ENCODE measurements at places on chromosomes 11 and 22.

GRCh38 chr11:119323532-119324033, 6.7 kb upstream of the MCAM start:
- peak; percentile 92 for DNase-seq

DNA sequence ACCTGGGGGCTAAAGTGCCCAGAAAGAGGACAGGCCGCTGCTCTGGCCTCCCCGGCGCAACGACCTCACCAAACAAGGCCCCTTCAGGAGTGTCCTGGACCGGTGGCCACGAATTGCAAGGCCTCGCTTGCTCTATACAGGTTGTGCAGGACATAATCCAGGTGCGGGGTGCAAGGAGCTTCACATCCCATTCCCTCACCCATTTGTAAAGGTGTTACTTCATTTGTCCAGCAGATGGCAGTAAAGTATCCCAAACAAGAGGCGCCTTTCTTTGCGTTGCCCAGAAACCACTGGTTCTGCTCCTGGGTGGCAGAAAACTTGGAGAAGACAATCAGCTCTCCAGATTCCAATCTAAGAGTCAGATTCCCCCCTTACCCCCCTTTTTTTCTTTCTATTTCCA, 35.9 kb upstream of the PRDM11 start:
- peak; percentile 75 for DNase-seq

- no peak for DNase-seq
Measured at GRCh38 chr22:36399472-36399778, 11.7 kb upstream of the MYH9 start.

DNA sequence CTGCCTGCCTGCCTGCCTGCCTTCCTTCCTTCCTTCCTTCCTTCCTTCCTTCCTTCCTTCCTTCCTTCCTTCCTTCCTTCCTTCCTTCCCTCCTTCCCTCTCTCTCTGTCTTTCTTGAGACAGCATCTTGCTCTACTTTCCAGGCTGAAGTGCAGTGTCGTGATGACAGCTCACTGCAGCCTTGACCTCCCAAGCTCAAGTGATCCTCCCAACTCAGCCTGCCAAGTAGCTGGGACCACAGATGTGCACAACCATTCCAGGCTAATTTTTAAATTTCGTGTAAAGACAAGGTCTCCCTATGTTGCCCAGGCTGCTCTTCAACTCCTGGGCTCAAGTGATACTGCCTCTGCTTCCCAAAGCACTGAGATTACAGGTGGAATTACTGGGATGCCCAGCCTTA, 328.2 kb upstream of the SORL1-AS1 start:
- no peak for DNase-seq

- no peak for DNase-seq
Measured at GRCh38 chr22:48093981-48094380, 1331.5 kb downstream of the TBC1D22A start.

DNA sequence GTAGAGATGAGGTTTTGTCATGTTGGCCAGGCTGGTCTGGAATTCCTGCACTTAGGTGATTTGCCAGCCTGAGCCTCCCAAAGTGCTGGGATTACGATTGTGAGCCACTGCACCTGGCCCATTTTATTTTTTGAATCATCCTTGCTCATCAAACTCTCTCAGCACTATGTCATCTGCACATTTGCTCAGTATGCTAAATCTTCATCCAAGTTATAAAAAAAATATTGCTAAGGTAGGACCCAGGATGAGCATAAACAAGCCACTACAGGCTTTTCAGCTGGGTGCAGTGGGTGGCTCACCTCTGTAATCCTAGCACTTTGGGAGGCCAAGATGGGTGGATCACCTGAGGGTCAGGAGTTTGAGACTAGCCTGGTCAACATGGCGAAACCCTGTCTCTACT, 510.1 kb upstream of the LARGE1 start:
- no peak for DNase-seq

- no peak for DNase-seq
Measured at GRCh38 chr11:57378186-57378585, 2.8 kb downstream of the PRG3 start.

DNA sequence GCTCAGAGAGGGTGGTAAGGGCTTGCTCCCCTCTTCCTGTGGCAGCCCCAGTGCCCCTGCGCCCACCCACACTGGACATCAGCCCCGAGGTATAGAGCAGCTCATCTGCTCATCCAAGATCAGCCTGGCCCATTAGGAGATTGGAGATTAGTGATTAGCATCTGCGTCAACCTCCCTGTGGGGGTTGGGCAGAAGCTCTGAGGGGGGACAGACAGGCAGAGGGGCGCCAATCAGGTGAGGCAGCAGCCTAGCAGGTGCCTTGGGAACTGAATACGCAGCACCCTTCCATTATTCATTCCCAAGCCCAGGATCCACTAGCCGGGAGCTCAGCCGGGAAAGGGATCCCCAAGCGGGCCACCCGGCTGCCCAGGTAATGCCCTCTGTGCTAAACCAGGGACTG, 11.0 kb downstream of the SMTN start:
- DNase-seq, result no peak

GRCh38 chr11:71447791-71448256, 369 bp downstream of the DHCR7 start:
- peak; percentile 54 for DNase-seq

- peak; percentile 41 for DNase-seq
Measured at GRCh38 chr11:101129203-101129943, at the start of gene PGR. PGR (minus strand) TSS chr11:101129813; CDS start chr11:101129070, 743 bp downstream.

DNA sequence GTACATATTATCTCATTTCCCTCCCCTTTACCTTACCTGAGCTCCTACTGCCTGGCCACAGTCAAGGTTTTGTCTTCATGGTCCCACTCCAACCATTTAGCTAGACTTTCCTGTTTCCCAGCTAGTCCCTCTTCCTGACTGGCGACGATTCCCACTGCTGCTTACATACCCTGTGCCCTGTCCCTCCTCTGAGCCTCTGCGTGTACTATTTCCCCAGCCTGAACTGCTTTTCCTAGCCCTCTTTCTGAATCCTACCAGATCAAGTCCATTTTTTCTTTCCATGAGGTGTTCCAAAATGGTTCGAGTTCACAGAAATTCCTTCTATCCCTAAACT, 23.4 kb downstream of the MRPL16 start:
- no peak for DNase-seq

- DNase-seq, result peak; percentile 23
Measured at GRCh38 chr11:69984457-69985261, 93.5 kb upstream of the ANO1 start.

GRCh38 chr11:108115500-108116140, 5.7 kb upstream of the ACAT1 start:
- peak; percentile 92 for DNase-seq

DNA sequence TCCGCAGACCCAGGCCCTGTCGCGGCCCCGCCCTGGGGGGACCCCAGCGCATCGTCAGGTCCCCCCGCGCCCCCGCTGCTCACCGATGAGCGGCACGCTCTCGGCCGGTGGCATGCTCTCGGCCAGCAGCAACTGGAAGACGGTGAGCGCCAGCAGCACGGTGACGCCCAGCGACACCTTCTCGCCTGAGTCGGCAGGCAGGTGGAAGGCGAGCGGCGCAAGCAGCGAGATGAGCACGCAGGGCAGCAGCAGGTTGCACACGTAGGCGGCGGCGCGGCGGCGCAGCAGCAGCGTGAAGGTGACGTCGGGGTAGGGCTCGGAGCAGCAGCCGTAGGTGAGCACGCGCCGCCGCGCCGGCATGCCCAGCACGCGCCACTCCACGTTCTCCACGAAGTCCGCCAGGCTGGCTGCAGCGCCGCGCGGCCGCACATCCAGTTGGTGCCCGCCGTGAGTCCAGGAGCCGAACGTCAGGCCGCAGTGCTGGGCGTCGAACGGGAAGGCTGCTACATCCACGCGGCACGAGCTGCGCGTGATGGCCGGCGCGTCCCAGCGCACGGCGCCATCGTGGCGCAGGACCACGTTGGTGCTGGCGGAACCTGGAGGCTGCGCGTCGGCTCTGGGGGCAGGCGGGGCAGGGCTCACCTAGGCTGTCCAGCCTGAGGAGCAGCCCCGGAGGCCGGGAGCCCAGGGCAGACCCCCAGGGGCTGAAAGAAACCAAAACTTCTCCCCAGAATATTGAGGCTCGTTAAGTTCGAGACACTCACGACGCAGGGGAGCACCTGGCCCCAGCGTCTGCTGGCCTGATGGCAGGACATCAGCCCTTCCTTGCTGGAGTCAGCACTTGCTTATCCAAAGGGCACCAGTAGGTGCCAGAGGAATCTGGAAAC, 3.8 kb downstream of the CHRNA10 start:
- DNase-seq, result no peak

DNA sequence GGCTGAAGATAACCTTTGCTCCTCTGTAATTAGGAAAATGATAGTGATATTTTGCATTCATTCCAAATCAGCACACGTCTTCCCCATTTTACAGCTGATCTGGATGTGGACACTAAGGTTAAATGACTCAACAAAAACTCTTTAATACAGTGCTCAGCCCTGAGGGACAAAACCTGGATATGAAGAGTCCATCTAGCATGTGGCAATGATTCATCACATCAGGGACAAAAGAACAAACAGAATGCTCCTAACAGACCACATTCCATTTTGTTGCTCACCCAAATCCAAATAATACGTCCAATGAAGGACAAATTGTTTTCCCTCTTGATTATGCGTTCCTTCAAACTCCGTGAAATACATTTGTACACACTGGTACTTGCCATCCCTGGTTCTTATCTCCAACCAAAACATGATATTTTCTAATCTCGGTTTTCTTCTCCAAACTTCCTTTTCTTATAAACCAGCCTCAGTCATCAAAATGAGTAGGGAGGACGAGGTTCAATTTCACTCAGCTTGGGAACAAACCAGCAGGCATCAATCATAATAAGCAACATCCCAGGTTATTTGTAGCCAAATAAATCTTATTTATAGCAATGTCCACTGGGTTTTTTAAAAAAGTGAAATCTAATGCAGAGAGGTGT, 53.7 kb upstream of the MTMR2 start:
- no peak for DNase-seq

GRCh38 chr11:47360341-47360740, 7.8 kb upstream of the MYBPC3 start:
- DNase-seq, result no peak

- DNase-seq, result no peak
Measured at GRCh38 chr11:75902631-75903030, 87.6 kb downstream of the UVRAG start.

GRCh38 chr11:87180742-87181141, 143.0 kb downstream of the TMEM135 start:
- no peak for DNase-seq

- no peak for DNase-seq
Measured at GRCh38 chr11:75277991-75278790, 37.6 kb downstream of the TPBGL start.

DNA sequence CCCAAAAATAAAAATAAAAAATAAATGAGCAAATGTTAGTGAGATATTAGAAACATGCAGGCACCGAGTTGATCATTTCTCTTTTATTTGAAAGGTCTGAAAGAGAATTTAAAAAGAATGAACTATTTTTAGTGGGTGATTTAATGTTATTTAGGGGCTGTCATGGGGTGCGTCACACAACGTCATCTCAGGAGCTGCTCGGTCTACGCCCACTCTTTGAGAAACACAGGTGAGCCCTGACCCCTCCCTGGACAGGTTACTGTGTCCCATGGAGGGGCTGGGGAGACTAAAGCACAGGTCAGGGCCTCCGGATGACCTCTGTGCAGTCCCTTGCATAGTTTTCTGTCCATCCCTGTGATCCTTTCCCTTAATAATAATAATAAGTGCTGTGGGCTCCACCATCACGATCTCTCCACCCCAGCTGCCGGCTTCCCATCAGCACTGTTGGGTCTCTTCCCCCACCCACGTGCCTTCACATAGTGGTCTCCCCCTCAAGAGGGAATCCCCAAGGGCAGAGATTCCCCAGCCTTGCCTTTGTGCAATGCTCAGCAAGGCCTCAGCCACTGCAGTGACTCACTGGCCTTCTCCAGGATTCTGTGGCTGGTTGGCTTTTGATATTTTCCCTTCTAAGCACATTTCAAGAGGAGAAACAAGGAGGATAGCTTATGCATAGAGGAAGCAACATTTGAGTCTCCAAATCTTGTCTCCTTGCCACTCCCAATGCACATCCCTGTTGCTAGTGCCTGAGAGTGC, 159.9 kb downstream of the TTC17 start:
- peak; percentile 15 for DNase-seq

DNA sequence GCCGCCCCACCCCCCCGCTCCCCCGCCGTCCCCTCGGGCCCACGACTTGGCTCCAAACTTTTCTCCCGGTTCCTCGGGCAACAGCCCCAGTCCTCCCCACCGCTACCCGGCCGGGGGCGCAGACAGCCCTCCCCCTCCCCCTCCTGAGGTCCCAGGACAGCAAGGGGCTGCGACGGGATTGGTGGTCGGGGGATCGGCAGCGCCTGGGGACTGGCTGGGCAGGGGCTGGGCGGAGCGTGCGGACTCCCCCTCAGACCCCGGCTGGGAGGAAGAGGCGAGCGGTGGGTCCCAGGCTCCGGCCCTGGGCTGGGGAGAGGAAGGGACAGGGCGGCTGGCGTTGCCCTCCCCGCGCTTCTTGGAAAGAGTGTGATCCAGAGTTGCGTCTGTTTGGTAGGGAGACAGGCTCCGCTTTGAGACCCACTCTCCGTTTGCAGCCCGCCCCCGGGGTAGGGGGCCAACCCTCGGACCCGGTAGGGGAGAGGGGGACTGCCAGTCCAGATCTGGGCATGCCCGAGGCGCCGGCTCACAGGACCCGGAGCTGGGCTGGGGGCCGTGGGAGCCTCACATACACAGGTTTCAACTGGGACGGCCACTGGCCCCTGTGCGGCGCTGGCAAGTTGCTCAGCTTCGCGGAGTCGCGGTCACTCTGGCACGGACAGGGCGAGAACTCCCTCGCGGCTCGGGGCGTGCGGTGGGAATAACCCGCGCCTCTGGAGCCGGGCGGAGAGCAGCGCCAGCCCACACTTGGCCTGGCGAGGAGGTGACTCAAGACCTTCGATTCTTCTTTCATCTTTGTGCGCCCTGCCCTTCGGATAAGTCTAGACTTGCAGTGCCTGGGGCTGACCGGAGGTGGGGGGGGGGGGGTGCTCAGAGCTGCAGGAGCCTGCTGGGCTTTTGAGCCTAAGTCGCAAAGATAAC, 999 bp downstream of the TSKU start:
- peak; percentile 71 for DNase-seq

DNA sequence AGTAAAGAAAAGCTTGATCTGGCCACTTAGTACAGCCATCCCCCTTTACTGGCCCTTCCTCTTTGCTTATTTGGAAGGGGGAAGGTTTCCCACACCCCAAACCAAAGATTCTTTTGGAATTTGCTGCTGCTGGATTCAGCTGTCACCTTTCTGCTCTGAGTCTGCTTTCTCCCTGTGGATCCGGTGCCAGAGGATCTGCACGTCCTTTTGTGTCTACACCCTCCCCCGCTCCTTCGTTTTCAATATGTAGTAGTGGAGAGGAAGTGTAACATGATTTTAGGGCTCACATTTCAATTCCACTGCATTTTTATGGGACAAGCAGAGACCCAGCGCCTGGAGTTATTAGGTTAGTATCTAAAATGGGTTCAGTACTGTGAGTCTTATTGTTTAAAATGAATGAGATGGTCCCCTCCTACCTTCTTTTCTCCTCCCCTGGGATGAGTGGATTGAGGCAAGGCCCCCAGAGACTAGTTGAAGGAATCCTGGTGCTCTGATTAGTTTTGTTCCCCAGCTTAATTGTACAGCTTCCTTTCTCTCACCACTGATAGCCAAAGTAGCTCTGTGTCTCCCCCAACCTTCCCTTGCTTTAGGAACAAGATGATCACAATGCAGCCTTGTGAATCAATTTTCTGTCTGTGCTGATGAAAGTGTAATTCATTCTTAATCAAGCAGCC, 30.5 kb upstream of the CABP7 start:
- DNase-seq, result no peak

- peak; percentile 58 for DNase-seq
Measured at GRCh38 chr11:58577555-58578135, 1.2 kb upstream of the ZFP91 start.

GRCh38 chr22:25219948-25220442, 556 bp downstream of the CRYBB2 start:
- no peak for DNase-seq

GRCh38 chr11:16843294-16843693, 104.8 kb downstream of the C11orf58 start:
- DNase-seq, result peak; percentile 16

Data from cardiac muscle cell (in vitro differentiated cells and primary cell).